Non-pigmented ciliary epithelial cell (primary cell): ENCODE measurements at places on chromosomes 3 and 15.
A peak's percentile ranks its signal among the peaks of the same experiment; 100 is the strongest.

DNA sequence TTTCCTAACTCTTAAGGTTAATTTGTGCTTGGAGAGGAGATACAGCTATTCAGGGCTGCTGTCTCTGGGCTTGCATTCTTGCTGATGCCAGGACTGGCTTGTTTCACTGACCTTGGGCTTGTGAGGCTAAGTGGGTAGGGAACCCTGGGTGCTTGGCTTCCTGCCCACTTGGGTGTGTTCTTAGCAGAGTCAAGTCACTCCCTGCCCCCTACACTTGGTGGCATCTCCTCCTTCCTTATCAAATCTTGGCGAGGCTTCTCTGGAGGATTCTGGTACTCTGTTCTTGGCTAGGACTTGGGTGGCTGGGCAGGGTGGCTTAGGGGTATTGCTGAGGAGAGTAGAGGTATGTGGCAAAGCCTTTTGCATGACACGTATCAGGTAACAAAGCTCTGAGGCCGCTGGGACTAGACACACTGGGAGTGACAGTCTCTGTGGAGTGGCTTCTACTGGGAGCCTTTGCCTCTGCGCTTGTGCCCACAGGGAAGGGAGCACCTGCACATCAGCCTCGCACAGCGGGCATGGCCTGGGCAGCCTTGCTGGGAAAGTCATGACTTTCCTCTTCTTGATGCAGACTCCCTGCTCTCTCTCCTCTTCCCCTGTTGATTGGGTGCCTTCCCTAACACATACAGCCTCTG, 41.8 kb downstream of the CHCHD6 start:
- no peak for DNase-seq

DNA sequence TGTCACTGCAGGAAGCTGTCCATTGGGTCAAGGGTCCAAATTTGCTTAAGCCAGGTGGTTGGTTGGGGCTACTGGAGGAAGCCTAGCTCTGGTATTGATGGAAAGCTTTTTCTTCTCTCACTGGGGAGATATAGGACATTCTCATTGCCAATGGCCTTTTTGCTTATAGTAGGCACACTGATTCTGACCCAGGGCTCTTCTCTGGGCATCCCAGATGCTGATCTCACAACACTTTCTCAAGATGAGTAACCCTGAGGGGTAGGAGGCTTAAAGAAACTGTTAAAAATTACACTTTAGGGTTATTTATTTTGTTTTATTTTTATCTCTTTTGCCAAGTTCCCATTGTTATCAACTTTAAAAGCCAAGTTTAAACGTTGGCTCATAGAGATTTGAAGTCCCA, 337.8 kb downstream of the LRRC3B start:
- DNase-seq: no peak

GRCh38 chr3:123595396-123596180, 10.7 kb upstream of the HACD2 start:
- no peak for DNase-seq

DNA sequence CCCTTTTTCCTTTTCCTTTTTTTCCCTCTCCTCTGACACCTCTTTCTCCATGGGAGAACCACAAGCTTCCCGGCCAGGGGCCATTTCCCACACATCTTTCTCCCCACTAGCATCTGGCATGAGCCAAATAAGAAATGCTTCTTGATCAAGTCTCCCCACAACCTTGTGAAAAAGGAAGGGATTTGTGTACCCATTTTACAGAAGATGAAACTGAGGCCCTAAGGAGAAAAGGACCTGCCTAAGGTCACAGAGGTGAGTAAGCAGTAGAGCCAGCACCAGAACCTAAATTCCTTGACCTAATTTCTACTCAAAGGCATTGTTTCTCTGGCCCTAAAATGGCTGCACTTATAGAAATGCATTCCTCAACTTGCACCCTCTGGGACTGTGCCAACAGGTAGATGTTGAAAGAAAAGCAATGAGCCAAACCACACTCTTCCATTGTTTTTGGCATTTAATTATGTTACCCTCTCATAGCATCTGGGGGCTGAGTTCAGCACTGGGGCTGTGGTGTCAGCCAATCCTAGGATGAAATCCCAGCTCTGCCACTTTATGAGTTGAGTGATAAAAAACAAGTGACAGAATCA, 81.7 kb upstream of the TLE3 start:
- DNase-seq: no peak

DNA sequence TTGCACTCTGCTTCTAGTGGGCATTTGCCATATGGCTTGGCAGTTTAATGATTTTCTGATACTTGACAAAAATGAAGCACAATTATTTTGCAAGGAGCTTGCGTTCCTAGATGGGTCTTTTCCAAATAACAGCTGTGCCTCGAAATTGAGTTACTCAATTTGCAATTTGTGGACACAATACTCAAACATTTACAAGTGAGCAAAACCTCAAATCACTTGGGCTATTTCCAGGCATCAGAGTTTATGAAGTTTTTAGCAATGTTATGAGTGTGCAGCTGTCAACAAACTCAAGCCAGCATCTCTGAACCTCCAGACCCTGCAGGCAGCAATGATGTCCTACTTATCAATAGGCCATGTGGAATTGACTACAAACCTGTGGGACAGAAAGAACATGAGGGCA, 41.3 kb downstream of the NMNAT3 start:
- no peak for DNase-seq

GRCh38 chr15:101276501-101277037, 716 bp downstream of the SELENOS start:
- no peak for DNase-seq

GRCh38 chr15:51706926-51707608, 25.8 kb downstream of the SCG3 start:
- DNase-seq: no peak

- DNase-seq: peak; percentile 20
These were observed 148.6 kb downstream of the SUCNR1 start for GRCh38 chr3:152021951-152022461.

- no peak for DNase-seq
These were observed 483.0 kb upstream of the AGTR1 start for GRCh38 chr3:148214705-148215104.

GRCh38 chr3:25412269-25412668, 15.8 kb upstream of the RARB start:
- no peak for DNase-seq

- DNase-seq: no peak
These were observed 51.6 kb downstream of the WDR76 start for GRCh38 chr15:43878446-43878845.

GRCh38 chr3:108486941-108487340, 23.5 kb downstream of the MYH15 start:
- no peak for DNase-seq
